Anterior cingulate cortex (tissue), 58 donors: ENCODE measurements at places on chromosomes 13 and 19.

DNA sequence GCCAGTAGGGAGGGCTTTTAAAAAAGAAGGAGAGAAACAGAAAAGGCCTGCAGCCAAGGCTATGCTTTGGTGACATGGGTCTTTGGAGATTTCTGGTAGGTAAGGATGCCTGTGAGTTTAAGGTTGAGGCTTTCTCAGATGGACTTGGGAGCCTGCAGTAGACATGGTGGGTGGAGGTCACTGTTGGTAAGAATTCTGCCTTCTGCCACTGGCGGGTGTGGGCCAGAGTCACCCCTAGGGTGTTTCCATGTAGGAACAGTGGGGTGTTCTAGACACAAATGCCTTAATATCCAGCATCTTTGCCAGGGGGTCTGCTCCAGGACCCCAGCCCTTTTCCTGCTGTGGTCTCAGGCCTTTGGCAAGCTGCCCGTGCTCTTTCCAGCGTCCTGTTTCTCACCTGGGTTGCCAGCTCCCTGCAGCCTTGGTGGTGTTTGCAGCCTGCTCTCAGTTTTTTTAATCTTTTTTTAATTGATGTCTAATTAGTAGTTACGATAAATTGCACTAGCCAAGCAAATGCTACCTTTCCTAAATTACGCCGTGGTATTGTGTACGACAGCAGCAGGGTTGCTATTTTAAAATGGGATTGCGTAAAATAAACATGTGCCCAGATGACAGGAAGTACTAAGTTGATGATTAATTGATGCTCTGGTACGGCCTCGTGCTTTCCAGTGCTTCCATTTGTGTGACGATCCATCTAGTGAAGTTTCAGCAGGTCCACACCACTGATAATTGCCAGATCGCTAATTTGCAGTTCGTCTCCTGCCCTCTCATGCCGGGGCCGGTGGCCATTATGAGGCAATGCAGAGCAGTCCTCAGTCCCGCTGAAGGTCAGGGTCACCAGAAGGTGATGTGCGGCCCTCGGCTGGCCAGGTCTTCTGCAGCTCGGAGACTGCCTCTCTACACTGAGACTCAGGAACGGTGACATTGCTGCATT lies 35.3 kb upstream of the NPAS1 start:
- no peak for DNase-seq

- DNase-seq: no peak
Observed at GRCh38 chr19:19416280-19416679, 10.8 kb downstream of the GATAD2A start.

DNA sequence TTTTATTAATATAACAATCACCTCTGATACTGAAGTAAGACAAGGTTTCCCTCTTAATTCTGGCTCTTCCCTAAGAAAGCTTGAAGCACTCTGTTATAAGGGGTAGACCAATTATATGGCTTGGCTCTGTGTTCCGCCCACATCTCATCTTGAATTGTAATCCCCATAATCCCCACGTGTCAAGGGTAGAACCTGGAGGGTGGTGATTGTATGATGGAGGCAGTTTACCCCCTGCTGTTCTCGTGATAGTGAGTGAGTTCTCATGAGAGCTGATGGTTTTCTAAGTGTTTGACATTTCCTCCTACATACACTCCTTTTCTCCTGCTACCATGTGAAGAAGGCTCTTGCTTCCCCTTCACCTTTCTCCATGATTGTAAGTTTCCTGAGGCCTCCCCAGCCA lies 363.8 kb upstream of the PCDH20 start:
- no peak for DNase-seq

- no peak for DNase-seq
Observed at GRCh38 chr19:9819596-9819909, 674 bp upstream of the FBXL12 start.

DNA sequence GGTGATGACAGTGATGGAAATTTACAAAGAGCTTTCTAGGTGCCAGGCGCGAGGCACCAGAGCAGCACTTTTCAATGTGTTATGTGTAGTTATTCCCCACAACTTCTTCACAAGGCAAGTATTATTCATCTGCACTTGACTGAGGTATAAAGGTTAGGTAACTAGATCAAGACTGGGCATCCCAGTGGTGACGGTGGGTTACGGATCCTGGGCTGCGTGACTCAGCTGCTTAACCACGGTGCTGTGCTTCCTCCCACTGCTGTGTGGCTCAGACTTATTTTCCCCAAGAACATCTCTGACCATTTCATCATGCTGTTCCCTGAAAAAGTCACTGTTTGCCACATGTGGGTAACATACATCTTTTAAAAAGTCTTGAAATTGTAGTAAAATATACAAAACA lies 19.3 kb downstream of the EDDM13 start:
- DNase-seq: no peak

DNA sequence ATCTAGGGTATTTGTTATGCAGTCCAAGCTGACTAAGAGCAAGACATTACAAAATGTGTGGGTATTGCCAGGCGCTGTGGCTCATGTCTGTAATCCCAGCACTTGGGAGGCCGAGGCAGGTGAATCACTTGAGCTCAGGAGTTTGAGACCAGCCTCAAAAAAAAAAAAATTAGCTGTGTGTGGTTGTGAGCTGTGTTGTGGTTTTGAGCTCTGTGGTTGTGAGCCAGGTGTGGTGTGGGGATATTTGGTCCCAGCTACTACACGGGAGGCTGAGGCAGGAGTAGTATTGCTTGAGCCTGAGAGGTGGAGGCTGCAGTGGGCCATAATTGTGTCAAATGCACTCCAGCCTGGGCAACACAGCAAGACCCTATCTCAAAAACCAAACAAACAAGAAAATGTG lies 5.6 kb upstream of the KEAP1 start:
- DNase-seq: no peak

DNA sequence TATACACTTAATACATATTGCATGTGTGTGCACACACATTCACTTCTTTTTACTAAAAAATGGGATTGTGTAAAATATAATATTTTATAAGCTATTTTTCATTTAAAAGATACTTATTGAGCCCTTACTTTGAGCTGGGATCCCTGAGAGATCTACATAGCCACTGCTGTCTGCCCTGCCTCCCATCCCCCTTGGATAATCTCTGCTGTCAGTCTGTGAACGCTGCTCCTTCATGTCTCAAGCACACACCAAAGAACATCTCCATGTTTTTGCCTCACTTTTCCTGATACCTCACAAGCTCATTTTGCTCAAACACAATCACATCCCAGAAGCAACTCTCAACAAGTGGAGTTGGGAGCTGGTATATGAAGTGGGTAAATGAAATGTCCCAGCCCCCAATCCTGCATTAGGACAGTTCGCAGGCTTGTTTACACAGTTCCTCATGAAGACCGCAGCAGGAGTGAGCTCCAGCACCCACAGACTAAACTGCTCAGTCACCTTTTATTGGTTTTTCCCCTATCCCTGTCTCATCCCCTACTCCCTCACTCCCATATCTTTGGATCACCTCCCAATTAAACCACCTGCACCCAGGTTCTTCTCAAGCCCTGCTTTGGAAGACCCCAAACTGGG lies 108.3 kb upstream of the FRY start:
- DNase-seq: no peak

DNA sequence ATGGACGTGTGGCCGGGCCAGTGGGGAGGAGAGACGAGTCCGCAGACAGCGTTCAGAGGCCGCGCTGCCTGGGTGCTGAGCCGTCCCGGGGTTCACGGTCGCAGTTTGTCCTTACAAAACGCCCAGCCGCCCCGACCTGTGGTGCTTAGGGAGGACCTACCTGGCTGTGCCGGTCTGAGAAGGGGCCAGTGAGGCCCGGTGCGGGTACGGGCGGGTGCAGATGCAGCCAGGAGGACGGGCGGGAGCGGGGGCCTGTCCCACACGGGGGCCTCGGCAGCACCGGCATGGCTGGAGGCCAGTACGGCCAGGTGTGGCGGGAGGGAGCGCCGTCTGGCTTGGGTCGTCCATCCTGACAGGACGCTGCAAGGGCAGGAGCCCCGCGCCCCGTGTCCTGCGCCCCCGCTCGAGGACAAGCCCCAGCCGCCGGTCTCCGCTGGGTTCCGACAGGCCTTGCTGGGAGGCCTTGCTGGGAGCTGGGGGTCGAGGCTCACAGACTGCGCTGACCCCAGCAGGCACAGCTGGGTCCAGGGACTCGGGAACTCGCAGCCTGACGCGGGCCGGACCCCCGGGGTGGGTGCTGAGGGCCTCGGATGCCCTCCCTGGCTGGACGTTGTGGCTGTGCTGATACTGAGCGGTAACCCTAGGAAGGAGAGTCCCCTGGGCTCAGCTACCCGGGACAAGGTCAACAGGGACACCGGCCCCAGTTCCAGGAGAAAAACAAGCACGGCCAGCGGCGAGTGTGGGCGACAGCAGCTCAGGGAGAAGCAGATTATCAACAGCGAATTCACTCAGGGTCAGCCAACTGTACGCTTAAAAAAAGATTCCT lies 5.3 kb upstream of the PROZ start:
- no peak for DNase-seq

DNA sequence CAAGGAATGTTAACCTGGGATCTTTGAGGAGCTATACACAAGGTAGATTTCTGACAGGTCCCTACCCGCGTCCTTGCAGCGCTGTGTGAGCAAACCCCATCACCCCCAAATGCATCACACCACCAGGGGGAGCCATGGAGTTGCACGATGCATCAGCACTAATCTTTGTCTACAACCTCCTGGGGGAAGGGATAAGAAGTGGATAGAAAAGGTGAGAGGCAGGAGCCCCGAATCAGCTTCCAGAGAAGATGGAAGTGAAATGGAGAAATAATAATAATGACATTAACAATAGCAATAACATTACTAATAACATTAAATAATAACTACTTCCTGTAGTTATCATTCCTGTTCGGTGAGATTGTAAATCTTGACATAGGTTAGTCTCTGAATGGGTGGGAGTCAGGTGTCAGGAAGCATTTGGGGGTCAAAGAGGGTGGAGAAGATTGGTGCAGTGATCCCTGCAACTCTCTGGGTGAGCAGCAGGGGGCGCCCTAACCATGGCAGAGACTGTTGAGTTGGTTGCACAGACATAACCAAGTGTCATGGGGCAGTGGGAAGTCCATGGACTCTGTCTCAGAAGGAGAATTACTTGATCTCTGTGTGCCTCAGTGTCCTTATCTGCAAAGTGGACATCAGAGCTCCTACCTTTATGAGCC lies 16.5 kb downstream of the SIGLEC7 start:
- DNase-seq: no peak

DNA sequence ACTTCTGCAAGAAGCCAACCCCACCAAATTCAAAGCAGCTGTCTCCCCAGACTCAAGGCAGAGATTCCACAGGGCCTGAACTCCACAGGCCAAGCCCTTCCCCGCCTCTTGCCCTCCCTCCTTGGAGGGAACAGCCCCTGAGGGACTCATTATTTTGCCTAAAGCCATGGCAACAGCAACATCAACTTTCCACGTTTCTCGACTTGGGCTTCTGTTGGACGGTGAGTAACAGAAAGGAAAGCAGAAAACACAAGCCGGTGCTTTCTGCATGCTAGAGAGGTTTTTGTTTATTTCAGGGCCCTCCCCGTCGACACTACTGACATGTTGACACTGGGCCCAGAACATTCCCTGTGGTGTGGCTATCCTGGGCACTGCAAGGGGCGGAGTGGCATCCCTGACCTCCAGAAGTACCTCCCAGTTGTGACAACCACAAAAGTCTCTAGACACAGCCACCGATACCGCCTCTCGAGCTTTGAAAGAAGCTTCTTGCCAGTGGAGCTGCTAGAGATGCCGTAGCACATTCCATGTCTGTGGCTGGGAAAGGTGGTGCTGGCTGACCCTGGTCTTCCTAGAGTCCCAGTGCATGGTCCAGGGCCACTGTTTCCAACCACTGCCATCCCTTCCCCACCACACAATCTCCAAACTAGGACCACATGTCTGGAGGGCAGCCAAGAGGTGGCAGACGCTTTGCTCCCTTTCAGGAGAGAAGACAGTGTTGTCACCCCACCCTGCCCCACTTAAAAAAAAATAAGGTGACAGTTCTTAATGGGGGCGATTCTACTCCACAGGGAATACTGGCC lies 12.8 kb downstream of the CAPS start:
- no peak for DNase-seq

GRCh38 chr13:97376981-97377380 lies 57.0 kb upstream of the RAP2A start:
- no peak for DNase-seq

- DNase-seq: no peak
Observed at GRCh38 chr19:33293255-33294057, 8.9 kb downstream of the CEBPA start.

GRCh38 chr19:48689449-48689848 lies 6.3 kb upstream of the FUT2 start:
- DNase-seq: no peak

GRCh38 chr13:59303433-59303832 lies 860.3 kb downstream of the DIAPH3 start:
- no peak for DNase-seq

DNA sequence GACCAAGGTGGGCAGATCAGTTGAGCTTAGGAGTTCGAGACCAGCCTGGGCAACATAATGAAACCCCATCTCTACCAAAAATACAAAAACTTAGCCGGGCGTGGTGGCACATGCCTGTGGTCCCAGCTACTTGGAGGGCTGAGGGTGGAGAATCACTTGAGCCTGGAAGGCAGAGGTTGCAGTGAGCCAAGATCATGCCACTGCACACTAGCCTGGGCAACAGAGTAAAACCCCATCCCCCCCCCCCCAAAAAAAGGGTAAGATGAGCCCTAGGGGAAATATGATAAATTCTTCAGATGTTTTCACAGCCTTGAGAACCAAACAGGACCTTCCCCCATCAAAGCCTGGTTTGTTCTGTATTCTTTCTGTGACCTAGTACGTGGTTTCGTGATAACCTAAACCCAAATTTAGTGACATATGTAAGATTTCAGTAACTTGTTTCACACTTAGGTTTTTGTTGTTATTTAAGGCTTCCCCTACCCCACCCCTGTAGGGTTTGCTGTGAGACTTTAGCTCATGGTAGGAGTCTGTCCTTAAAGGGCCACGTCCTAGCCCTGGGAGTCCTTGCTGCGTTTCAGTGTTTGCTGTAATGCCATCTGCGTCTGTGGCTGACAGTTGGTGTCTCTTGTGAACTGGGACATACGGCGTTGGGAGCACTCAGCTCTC lies 49.6 kb downstream of the MYO9B start:
- DNase-seq: no peak

DNA sequence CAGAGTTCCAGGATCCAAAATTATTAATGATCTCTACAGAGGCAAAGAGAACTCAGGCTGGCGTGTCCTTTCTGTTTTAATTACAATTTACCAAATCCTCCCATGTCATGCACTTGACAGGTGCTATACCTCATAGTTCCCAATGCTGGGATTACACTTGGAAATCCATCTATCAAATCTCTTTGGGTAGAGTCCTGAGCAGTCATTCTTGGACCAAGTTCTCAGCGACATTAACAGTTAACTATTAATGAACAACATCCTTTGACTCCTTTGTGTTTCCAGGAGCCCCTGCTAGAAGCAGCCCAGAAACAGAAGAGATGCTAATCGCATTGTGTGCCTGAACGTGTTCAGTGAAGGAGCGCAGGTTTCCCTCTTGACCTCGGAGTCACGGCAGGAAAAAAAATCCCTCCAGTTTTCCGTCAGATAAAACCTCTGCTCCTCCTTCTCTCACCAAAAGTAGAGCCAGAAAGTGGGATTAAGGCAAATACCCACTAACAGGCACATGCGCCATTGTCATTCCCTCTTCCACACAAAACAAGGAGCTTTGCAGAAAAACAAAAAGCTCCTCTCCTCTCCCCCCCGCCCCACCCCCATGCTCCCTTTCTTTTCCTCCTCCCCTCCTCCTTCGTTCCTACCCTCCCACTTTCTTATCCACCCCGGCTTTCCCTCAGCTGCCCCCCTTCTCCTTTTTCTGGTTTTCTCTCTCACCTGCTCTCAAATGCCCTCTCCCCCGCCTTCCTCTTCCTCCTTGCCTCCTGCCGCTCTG lies 224.7 kb downstream of the ZIC5 start:
- DNase-seq: no peak
